ENCODE measurements at places on chromosomes 7 and 10.

DNA sequence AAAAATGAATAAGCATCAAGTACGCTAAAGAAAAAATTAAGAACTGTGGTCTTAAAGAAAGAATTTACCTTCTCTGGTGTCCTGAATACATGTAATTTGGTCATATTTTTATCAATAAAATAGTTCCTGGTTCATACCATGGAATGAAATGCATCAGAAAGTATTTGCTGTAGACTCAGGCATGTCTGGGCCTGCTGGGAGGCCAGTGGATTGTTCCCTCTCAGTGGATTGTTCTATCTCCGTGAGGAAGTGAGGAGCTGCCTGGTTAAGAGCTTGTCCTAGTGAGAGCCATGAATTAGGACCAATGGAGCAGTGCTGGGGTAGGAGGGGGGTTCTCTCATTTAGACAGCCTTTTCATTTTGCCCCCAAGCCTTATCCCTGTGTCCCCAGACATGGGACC is 211.7 kb upstream of the HABP2 start:
- DNase-seq: no peak

DNA sequence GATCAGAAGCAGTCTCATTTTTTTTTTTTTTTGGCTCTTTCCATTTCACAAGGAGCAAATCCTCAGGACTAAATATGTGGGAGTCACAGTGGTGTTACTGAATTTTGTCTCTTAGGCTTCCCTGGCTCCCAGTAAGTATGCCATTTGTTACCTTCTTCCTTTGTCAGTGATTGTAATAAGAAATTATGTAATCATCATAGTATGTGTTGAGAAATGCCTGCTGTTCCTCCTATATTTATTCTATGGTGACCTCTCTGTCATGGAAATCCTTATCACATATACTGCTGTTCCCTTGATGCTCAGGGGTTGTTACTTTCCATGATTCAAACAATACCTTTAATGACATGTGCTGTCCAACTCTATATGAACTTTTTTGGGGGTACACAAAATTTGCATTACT is 4.8 kb upstream of the OR9A4 start:
- no peak for DNase-seq

- no peak for DNase-seq
Measured at GRCh38 chr7:3767917-3768777, 467.1 kb downstream of the SDK1 start.

GRCh38 chr7:31122649-31123058 is 70.5 kb downstream of the ADCYAP1R1 start:
- no peak for DNase-seq

GRCh38 chr10:81885491-81885890 is 10.5 kb downstream of the NRG3 start:
- DNase-seq: no peak

GRCh38 chr7:92781117-92781720 is 55.2 kb downstream of the CDK6 start:
- no peak for DNase-seq

- no peak for DNase-seq
Measured at GRCh38 chr10:113347508-113347907, 205.3 kb upstream of the HABP2 start.

GRCh38 chr10:84521013-84521412 is 192.6 kb downstream of the CCSER2 start:
- no peak for DNase-seq

GRCh38 chr10:124066781-124067714 is 26.4 kb downstream of the CHST15 start:
- DNase-seq: no peak

DNA sequence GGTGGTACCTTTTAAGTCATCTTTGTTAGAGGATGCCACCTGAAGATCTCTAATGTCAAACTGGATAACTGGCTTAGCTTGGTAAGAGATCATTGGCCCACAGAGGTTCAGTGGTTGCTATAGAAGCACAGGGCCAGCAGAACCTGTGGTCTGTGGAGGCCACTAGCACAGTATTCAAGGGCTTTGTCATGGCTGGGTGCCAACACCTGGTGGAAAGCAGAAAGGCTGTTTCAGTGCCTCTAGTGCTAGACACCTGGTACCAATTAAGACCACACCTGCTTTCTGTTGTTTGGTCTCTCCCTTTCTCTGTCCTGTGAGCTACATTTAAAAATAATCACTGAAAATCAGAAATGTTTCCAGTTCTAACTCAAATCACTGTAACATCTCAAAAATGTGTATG is 10.0 kb upstream of the PCGF5 start:
- DNase-seq: no peak

- DNase-seq: peak; percentile 11
Measured at GRCh38 chr10:132182591-132182990, 4.2 kb upstream of the DPYSL4 start.

DNA sequence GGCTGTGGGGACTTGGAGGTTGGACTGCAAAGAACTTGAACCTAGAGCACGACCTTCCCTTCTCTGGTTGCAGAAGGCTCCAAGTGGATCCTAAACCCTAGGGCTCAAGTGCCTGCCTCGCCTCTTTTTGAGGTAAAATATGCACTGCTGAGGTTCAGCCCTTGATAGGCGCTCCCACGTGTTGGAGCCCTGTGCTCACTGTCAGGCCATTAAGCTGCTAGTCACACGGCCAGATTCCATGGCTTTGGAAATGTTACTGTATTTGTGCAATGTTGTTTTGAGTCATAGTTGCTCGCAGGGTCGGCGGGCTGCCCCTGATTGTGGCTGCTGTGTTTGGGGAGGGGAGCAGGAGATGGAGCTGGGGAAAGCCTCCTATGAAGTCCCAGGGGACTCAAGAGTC is 39.8 kb upstream of the PCBD1 start:
- no peak for DNase-seq

DNA sequence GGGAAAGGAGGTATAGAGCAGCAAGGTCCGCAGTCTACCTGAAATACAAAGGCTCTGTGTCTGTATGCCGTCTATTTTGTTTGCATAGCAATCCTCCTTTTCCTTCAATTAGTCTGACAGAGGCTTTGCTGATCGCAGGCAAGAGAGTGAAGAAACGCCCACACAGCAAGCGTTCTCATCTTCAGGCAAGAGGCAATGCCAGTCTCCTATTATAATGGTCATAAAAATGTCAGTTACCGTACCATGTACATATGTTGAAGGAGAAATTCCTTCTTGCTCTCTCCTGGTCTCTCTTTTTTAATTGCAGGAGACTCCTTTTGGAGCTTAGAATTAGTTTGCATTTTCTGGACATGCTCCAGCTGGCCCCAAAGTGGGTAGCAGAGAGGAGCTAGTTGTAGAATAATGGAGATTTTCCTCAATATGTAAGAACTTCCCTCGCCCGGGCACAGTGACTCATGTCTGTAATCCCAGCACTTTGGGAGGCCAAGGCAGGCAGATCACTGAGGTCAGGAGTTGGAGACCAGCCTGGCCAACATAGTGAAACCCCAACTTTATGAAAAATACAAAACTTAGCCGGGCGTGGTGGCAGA is 139.5 kb downstream of the PFKFB3 start:
- no peak for DNase-seq

DNA sequence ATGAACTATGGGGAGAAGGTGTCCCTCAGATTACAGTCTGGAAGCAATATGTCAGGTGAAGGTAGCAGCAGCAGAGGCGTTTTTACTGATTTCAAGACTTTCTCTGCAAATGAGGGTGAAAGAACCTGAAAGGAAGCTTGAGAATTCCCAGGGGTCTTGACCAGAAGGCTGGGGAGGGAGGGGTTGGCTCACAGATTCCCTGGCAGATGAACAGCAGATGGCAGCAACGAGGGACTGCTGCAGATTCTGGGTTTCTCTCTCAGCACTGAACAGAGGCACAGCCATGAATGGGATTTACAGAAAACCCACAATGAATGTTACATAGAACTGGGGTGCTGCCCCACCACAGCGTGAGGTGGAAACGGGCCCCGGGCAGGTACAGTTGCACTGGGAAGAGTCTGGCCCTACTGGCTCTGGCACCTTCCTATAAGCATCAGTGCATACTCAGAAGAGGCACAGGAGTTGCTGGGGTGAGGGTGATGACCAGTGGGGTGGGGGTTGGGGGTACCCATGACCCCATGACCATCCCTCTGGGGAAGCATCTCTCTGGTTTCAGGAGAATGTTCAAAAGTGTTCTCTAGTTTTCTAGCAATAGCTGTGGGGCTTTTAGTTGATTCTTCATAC is 317.8 kb downstream of the SH2D4B start:
- no peak for DNase-seq

GRCh38 chr7:157410831-157411556 is 74.2 kb downstream of the DNAJB6 start:
- DNase-seq: peak; percentile 61

DNA sequence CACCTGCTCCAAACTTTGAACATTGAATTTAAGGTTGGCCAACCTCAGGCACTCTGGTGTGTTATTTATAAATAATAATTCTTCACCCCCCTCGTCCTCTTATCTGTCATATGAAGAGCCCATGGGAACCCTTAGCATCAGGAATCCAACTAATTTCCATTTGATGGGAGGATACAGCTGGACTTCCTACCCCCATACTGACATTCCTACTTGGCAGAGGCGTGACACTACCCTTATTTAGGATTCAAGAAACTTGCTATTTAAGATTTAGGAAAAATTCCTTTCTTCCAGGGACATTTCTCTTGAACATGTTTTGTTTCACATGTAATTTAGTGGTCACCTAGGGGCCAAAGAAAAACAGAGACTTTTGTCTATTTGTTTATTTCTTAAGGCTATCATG is 171.9 kb upstream of the NRP1 start:
- no peak for DNase-seq

- no peak for DNase-seq
Measured at GRCh38 chr10:8908013-8908412, 853.5 kb downstream of the GATA3 start.

- no peak for DNase-seq
Measured at GRCh38 chr10:110851020-110851612, 20.6 kb upstream of the PDCD4 start.

GRCh38 chr10:130137090-130137448 is 878 bp downstream of the GLRX3 start:
- DNase-seq: no peak

- DNase-seq: no peak
Measured at GRCh38 chr10:112967200-112967599, 17.2 kb downstream of the TCF7L2 start.

Data from chondrocyte (in vitro differentiated cells).